ENCODE measurements at places on chromosomes 7 and 10.
A peak's percentile ranks its signal among the peaks of the same experiment; 100 is the strongest.

GRCh38 chr10:17883621-17884020 is 68.1 kb upstream of the SLC39A12 start:
- no peak for DNase-seq

GRCh38 chr10:47179291-47179647 is 120.7 kb upstream of the GDF10 start:
- no peak for DNase-seq

DNA sequence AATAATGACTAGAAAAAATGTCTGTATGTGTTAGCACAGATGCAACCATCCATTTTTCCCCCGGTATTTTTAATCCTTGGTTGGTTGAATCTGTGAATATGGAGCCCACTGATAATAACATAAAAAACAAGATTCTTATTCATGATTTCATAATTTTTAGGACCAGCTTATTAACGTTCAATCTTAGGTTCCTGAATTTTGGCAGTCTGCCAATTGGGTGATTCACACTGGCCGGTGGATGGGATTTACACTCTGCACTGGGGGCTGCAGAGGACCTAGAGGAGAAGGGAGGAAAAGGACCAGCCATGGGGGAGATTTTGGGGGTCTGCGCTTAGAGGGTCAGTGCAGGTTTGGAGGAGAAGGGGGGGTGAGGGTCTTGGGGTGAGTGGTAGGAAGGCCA is 327.9 kb downstream of the ACTR3B start:
- DNase-seq = no peak

DNA sequence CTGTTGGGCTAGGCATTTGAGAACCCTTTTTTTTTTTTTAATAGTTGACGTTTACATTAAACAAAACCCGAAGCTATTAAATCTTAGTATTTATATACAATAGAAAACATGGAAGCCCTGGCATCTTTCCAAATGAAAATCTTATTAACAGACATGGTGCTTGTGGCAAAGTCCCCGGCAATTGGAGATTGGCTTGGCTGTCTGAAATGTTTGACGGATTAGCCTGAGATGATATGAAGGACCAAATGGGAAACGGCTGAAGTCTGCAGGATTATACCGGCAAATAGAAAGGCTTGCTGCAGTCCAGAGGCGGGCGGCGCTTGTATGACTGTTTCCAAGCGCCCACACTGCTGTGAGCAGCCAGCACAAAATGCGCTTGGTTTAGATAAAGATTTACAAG is 105.6 kb downstream of the BUB3 start:
- DNase-seq = no peak

- DNase-seq = no peak
Measured at GRCh38 chr7:44762300-44762699, 13.7 kb downstream of the ZMIZ2 start.

GRCh38 chr7:33751443-33751842 is 153.9 kb upstream of the BMPER start:
- no peak for DNase-seq

- no peak for DNase-seq
Measured at GRCh38 chr7:137731436-137731835, 115.3 kb downstream of the DGKI start.

DNA sequence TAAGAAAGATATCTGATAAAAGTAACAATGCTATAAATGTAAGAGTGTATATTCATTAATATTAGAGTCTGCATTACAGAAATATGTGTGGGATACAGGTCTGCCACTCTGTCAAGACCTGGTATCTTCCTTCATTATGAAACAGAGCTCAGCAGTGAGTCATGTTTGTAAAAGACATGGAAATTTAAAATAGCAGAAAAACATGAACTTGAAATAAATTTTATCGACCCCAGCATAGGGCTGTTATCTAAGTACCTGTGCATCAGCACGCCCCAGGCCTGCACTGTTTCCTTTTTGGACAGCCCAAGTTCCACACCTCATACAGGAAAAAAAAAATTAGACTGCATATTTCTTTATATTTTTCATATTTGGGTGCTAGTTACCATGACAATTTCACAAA is 58.0 kb upstream of the ZPBP start:
- DNase-seq = no peak

DNA sequence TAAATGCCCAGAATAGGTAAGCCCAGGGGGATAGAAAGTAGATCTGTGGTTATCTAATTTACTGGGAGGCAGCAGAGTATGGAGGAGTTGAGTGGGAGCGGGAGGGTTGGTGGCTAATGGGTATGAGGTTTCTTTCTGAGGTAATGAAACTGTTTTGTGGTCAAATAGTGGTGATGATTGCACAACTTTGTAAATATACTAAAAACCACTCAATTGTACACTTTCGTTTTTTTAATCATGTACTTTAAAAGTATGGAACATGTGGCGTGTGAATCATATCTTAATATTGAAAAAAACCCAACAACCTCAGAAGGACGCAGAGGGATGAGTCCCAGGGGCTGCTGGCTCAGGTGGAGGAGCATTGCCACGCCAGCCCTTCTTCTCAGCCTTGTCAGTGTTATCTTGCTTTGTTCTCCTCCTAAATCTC is 118.1 kb downstream of the WDR11 start:
- DNase-seq = peak; percentile 40

DNA sequence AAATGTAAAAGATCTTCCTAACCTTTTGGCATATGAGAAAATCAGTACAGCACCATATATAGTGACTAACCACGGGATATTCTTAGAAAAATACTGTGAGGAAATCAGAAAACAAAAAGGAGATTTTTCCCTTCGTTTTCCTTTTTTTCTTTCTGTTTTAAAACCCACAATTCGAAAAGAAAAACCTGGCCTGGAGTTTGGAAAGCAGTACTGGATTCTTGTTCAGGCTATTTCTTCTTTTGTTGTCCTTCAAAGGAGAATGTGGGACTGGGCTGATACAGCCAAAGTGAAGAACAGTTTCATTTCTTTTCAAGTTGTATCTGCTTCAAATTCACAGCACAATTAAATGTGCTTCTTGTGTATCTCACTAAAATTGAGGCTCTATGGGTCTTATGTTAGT is 156.8 kb upstream of the PHYHIPL start:
- no peak for DNase-seq

DNA sequence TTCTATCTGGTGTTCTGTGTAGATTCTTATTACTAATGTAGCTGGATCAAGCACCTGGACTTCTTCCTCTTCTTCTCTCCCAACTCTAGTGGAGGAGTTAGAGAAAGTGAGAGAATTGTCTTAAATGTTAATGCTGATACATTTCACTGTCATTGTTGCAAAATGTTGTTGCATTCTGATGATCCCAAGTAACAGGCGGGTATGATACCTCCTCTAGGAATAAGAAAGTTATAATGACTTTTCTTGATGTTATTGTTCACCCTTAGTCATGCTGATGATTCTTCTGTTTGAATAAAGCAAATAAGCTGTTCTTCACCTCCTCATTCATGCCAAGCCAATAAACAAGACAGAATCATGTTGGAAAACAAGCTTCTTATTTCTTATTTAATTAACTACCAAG is 9.1 kb downstream of the CHRM2 start:
- DNase-seq = no peak

DNA sequence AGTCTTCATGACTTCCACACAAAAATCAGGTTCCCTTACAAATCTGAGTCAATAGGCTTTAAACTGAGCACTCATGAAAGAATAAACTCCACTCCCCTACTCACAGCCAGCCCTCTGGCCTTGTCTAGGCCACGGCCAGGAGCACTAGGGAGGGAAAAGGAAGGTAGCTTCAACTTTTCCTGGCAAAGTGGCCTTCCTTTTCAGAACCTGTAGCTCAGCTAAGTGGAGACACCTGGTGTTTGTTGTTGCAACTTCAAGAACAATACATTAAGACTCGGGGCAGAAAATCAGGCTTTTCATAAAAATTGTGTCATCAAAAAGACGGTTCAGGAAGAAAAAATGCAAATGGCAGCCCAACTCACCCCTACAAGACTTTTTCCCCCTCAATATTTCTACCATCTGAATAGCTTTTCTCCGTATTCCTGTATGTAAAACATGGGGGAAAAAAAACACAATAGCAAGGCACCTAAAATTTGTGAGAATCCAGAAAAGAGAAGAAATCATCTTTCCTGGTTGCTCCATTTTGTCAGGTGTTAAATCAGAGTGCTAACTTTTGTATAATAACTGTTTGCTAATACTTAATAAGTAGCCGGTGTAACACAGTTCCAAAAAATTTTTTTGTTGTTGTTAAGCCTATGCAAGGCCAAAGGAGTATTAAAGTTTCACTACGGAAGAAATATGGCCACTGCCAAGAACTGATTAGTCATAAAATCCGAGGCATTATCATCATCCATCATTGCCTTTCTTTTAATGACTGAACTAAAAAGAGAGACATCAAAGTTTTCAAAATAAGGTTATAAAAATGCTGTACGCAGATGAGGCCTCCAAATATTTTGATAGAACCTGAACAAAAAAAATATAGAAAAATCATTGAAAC is 66.2 kb upstream of the ARID5B start:
- DNase-seq = peak; percentile 59

DNA sequence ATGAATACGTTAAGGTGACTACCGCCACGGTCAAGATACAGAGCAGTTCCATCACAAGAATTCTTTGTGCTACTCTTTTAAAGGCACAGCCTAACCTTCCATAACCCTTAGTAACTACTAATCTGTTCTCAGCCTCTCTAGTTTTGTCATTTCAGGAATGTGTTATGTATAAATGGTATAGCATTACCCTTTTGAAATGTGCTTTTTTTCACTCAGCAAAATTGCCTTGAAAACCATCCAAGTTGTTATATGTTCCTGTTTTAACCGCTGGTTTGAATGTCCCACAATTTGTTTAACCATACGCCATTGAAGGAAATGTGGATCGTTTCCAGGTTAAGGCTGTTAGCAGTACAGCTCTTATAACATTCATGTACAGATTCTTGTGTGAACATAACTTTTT is 32.0 kb downstream of the WAC start:
- peak; percentile 18 for DNase-seq

- no peak for DNase-seq
Measured at GRCh38 chr7:87899255-87899654, 23.0 kb downstream of the DBF4 start.

GRCh38 chr7:127437241-127437640 is 44.7 kb upstream of the ZNF800 start:
- no peak for DNase-seq

- peak; percentile 31 for DNase-seq
Measured at GRCh38 chr7:90173127-90173844, 19.0 kb downstream of the STEAP1 start.

DNA sequence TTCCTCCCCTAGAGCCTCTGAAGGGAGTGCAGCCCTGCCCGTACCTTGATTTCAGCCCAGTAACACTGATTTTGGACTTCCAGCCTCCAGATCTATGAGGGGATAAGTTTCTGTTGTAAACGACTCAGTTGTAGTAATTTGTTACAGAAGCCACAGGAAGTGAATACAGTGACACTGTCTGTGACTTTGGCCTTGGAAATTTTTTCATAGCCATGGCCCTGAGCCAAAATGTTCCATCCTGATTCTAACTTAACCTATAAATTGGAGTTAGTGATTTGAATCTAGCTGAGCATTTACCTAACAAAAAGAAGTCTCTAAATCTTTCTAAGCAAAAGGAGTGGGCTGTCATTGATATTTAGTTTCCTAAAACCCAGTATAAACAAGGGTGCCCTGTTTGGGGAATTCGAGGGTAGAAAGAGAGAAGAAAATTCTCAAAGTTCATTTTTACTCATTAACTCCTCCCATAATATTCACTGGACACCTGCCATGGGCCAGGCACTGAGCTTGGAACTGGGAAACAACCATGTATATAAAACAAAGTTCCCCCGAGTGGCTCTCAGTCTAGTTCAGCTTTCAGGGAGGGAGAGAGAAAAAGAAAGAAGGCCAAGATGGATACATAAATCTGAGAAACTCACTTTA is 162.3 kb downstream of the SKIDA1 start:
- DNase-seq = no peak

- no peak for DNase-seq
Measured at GRCh38 chr10:3169673-3170072, 2.9 kb downstream of the PITRM1 start.

DNA sequence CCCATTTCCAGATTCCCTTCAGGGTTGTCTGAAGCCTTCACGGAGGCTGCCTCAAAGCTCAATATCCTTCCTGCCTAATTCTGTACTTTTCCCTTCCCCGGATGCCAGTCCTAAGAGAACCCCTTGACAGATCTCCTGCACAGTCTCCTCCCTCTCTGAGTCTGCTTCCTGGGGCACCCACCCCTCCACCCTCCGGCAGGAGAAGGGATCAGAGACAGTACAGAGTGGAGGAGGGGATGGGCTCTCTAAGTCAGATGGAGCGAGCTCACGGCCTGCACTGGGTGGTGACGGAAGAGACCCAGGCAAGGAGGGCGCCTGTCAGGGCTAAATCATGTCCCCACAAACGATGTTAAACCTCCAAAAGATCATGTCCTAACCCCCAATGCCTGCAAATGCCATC is 48.0 kb upstream of the CARD11 start:
- DNase-seq = no peak

GRCh38 chr7:119515962-119516361 is 757.0 kb upstream of the KCND2 start:
- no peak for DNase-seq

GRCh38 chr7:142804728-142805207 is 34.0 kb downstream of the PRSS2 start:
- no peak for DNase-seq

DNA sequence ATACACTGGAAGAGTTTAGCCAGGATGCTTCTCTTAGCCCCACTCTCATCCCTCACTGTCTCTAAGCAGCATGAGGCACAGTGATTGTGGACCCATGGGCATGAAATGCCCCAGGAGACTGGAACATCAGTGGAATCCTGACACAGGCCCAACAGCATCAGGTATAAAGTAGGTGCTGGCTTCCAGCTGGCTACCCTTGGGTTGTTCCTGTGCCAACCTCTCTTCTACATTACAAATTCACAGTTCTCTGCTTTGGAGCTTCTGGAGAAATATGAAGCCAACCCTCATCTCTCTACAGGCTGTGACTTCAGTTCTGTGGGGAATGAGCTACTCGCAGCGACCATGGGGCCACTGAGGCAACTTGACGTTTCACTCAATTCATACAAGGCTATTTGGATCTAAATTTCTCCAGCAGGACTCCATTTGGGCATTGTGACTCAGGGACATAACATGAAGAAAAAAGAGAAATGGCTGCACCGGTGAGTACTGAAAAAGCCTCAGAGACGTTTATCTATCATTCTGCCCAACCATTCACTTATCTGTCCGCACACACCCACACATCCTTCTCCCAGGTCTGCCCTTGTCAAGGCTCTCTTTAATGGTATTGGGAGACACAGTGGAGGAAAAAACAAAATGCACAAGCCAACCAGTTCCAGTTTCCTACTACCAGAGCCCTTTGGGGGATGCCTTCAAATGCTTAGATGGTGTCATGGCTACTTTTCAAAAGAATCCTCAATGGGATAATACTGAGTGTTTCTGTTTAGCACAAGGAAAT is 35.4 kb upstream of the TM9SF3 start:
- DNase-seq = no peak

GRCh38 chr7:131602994-131603372 is 46.6 kb upstream of the PODXL start:
- DNase-seq = no peak
